ENCODE measurements at places on chromosomes 13 and 19.

DNA sequence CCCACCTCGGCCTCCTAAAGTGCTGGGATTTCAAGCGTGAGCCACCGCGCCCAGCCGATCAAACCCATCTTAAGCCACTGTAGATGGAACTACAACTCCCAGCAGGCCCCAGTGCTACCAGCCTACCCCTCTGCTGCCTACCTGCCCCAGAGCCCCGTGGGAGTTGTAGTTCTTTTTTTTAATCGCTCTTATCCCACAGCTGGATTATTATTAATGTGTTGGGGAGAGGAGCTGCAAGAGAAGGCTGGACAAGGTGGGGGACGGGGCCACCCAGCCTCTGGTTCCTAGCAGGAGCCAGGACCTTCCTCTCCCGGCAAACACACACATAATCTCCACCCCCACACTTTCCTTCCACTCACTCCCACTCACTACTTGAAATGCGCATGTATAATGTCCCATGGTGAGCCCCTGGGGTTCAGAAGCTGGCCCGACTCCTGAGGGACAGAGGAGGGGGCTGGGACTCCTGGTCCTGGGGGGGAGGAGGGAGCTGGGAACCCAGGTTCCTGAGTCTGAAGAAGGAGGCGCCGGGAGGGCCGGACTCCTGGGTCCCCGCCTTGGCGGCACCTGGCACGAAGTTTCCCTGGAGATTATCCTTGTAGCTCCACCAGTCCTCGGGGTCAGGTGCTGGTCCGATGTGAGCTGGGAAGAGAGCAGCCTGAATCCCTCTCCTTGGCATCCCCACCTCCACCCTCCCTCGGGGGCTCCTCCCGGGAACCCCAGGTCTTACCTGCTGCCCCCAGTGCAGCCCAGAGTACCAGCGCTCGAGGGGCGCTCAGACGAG lies 958 bp downstream of the CA11 start:
- DNase-seq: peak; percentile 58

DNA sequence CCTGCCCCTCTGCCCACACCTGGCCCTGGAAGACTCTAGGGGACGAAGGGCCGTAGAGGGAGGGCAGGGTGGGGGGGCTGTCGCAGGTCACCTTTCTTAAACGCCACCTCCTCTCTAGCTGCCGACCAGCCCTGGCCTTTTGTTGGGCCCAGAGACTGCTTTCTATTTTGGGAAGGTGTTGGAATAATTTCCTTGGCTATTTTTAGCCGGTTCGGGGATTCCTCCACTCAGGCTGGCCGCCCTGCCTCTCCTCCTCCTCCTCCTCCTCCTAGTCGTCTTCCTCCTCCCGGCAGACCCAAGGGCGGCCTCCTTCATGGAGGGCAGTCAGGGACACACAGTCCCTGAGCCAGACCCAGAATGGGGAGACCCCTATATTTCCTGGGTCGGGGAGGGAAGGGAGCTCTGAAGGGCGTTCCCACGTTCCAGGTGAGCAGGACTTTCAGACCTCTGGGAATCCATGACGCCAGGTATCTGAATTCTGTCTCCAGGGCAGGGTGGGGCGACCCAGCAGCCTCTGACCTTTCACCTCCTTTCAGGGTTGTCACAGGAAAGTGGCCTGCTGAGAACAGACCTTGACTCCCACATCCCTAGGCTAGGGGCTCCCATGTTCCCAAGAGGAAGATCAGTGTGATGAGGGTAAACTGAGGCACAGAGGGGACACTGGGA lies 19.9 kb downstream of the GADD45B start:
- DNase-seq: no peak

DNA sequence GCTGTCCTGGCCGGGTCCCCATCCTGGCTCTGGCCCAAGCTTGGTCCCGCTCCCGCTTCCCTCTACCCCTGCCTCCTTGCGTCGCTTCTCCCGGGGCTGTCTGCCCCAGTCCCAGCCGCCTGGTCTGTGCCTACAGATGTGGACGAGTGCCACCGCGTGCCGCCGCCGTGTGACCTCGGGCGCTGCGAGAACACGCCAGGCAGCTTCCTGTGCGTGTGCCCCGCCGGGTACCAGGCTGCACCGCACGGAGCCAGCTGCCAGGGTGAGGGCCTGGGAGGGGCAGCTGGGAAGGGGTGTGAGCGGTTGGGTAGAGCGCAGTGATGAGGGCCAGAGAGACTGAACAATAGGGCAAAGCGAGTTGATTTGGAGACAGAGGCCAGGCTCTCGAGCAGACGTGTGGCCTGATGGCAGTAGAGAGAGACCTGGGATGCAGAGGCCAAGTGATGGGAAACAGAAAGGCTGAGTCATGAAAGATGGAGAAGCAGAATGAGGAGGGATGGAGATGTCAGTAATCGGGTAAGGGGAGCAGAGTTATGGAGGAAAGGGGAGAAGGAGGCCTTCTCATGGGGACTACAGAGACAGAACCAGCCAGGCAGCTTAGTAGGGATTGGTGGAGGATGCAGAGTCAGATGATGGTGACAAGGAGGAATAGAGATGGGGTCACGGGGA lies 9.4 kb downstream of the LTBP4 start:
- peak; percentile 33 for DNase-seq

DNA sequence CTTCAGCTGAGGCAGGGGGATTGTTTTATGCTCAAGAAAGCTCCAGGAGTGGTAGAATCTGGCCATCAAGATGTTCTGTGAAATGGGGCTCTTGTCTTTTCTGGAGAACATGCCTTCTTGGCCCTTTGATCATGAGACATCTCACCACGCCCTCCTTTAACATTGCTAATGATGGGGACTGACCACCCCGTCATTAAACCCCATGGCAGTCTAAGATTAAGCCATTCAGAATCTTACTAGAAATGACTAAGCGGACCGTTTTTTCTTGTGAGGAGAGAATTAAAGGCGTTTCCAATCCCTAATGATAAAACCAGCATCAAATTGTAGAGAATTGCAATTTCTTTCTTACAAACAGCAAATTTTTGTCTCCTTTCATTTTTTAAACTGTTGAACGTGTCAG lies 89.4 kb downstream of the COL4A2 start:
- no peak for DNase-seq

- no peak for DNase-seq
Measured at GRCh38 chr19:3698386-3698950, 1.8 kb downstream of the PIP5K1C start.

DNA sequence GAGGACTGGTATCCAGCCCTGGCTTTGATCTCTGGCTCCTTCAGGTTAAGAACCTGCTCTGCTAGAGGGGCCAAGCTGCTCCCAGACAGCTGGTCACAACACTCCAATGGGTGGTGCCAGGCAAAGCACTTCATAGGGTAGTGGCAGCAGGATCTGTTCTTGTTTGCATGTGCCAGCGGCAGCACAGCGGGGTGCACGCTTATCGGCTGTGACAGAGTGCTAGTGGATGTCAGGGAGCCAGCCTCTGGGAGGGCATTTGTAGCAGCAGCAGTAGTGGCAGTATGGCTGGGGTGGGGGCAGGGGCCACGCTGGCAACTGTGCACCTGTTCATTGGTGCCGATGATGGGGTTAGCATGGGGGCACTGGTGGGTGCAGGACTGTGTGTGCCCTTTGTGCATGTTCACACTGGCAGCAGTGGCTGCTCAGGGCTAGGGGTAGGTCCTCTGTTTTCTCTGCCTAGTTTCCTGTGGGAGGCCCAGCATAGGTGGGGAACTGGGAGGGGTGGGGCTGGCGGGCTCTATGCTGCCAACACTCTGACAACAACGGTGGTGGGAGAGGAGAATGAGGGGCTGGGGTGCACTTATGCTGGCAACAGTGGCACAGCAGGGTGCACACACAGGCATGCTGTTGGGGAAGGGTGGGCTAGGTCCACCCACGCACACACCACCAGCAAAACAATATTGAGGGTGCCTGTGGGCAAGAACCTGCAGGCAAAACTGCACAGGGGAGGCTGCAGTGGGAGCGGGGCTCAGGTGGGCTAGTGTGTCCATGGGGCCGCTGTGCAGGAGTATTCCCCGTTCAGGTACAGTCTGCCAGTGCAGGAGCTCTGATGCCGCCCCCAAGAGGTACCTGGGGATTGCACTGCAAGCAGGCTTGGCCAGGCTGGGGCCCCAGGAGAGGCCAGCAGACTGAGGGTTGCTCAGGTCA lies 19.3 kb downstream of the AP1M1 start:
- DNase-seq: no peak

- DNase-seq: no peak
Measured at GRCh38 chr13:40922437-40923040, 96.6 kb downstream of the ELF1 start.

DNA sequence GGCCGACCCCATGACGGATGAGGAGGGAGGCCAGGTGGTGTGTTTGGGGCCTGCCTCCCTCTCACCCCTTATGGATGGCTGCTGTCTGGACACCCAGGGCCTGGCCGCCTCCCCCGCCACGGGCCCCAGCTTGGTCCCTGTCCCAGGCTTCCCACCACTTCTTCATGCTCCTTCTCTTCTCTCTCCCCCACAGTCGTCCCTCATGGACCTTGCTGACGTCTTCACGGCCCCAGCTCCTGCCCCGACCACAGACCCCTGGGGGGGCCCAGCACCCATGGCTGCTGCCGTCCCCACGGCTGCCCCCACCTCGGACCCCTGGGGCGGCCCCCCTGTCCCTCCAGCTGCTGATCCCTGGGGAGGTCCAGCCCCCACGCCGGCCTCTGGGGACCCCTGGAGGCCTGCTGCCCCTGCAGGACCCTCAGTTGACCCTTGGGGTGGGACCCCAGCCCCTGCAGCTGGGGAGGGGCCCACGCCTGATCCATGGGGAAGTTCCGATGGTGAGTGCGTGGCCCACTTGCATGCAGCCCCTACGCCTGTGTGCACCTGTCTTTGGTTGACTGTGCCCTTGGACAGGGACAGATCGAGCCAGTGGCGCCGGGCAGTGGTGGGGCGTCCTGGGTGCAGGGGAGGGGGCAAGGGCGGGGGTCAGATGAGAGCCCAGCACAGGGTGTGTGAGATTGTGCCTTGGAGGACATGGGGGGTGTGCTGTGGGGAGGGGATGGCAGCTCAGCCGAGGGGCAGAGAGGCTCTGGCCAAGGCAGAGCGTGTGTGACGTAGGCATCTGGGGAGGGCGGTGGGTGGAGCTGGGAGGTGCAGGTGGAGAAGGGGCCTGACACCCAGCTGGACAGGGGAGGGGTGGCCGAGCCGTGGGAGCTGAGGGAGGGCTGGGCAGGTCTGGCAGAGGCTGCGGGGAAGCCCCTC lies 16.8 kb downstream of the EPN1 start:
- DNase-seq: no peak

DNA sequence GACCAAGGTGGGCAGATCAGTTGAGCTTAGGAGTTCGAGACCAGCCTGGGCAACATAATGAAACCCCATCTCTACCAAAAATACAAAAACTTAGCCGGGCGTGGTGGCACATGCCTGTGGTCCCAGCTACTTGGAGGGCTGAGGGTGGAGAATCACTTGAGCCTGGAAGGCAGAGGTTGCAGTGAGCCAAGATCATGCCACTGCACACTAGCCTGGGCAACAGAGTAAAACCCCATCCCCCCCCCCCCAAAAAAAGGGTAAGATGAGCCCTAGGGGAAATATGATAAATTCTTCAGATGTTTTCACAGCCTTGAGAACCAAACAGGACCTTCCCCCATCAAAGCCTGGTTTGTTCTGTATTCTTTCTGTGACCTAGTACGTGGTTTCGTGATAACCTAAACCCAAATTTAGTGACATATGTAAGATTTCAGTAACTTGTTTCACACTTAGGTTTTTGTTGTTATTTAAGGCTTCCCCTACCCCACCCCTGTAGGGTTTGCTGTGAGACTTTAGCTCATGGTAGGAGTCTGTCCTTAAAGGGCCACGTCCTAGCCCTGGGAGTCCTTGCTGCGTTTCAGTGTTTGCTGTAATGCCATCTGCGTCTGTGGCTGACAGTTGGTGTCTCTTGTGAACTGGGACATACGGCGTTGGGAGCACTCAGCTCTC lies 49.6 kb downstream of the MYO9B start:
- DNase-seq: no peak

DNA sequence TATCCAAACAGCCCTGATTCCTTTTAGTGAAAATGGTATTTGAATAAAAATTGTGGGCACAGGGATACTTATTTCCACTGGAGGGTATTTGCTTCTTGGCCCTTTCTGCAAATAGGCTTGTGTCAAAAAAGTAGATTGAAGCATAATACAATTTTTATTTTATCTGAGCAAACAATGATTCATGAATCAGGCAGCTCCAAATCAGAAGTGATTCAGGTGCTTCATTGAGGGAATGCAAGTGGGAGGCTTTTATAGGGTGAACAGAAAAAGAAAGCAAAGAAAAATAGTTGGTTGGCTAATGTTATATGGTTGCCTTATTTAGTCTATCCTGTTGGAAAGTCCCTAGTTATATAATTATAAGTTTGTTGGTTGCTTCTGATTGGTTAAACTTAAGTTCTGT lies 117.9 kb downstream of the ITGBL1 start:
- no peak for DNase-seq

DNA sequence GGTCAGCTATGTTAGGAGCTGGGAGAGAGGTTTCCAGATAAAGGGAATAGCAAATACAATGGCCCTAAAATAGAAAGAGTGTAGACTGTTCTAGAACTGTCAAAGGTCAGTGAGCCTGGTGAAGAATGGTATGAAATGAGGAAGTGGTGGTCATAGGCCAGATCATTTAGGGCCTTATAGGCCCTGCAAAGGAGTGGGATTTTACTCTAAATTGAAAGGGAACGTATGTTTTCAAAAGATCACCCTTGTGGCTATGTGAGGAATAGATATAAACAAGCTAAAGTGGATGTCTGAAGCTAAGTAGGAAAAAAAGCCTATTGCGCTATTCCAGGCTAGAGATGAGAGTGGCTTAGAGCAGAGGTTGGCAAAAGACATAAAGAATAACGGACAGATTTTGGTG lies 70.7 kb upstream of the TDRD3 start:
- no peak for DNase-seq

GRCh38 chr13:114140906-114141250 lies 8.5 kb upstream of the RASA3 start:
- no peak for DNase-seq

DNA sequence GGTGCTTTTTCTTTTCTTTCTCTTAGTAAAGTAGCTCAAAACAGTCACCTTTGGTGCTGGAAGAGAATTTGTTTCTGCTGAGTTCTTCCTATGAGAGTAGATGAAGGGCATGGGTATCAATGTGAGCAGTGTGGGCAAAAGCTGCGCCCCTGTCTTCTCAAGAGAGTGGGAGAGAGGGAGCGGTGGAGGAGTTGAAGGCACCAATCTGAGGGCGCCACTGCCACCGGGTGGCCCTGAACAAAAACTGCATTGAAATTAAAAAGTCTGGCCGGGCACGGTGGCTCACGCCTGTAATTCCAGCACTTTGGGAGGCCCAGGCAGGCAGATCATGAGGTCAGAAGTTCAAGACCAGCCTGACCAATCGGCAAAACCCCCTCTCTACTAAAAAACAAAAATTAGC lies 28.7 kb upstream of the EPHX3 start:
- no peak for DNase-seq

DNA sequence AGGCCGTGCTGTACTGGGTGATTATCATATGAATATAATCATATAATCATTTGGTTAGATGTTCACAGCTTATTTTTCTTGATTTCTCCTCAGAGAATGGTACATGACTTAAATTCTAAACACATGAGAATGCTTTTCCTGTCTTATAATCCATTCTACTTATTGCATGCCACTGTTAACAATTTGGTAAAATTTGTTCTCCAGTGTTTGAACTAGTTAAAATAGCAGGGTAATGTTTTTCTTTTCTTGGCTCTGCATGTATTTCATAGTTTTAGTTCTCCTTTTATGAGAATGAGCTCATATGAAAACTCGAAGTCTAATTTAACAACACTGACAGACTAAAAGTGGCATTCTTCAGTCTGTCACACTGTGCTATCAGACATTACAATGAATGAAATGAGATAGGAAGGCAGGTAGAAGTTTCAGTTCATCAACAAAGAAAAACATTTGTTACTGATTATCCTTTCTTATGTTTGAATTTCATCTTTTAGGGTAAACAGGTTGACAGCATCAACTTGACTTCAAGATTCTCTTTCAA lies 10.2 kb downstream of the SPRYD7 start:
- DNase-seq: no peak

GRCh38 chr13:29472332-29472961 lies 123.0 kb downstream of the SLC7A1 start:
- DNase-seq: peak; percentile 3

All from NCI-H1105 (cell line).